Right ventricle myocardium inferior (tissue), 1 donor: ENCODE measurements at places on chromosomes 4 and X. TPM values are rescaled to one million over a fixed set of nuclear protein-coding genes. Genes with fewer than 3 reads are reported as not detected.

GRCh38 chr4:6446538-6447451 is 25.6 kb downstream of the PPP2R2C start:
- no peak for DNase-seq

DNA sequence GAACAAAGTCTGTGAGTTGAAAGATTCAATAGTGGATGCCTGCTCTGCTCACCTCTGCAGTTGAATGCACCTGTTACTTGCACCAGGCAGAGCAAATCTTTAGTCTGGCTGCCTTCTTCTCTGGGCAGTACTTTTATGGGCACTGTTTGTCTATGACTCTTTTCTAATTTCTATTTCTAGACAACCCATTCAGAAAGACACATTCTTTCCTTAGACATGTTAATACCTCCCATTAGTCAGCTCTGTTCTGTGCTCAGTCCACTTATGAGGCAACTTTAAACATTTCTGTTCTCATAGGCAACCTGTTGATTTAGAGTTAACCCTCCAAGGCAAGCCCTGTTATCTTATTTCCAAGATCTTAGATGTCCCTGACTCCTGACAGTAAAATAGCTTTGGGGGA is 108.9 kb downstream of the SYNPO2 start:
- no peak for DNase-seq

DNA sequence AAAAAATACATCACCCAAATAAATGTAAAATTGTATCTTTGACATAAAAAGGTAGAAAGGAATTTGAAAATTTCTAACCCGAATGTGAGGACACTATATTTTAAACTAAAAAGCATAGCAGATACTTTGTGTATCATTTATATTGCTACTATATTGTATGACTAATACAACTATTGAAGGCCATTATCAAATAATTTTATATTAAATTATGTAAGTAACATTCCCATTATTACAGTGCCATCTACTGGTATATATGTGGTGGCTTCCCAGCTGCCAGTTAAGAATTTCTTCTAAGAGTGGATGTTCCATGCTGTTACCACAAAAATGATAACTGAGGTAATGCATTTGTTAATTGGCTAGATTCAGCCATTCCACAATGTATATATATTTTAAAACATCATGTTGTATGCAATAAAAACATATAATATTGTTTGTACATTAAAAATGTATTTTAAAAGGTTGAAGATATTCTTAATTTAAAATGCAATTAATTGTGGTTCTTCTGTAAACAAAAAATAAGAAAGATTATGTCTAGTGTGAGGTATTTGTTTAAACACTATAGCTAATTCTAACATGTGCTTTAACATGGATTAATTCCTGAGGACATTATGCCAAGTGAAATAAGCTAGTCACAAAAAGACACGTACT is 65.3 kb downstream of the EGF start:
- no peak for DNase-seq

- DNase-seq = no peak
Observed at GRCh38 chrX:121000589-121000988, 15.0 kb upstream of the CT47A1 start.

- DNase-seq = no peak
Observed at GRCh38 chr4:170079981-170080380, 9.8 kb downstream of the AADAT start.

DNA sequence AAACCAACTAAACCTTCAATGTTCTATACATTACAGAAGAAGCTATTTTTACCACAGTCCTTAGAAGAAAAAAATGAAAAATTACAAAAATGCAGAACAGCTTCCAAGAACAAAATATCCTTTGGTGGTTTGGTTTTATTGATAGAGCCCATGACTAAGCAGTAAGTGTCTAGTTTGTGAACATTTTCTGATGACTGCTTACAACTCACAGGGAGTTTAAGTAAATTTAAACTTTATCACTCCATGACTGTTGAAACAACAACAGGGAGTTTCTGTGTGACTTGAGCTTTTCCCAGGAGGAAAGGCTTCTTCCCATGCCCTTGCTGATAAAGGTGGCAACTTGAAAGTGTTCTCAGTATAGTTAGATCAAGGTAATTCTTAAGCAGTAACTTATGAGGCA is 2.9 kb downstream of the PF4 start:
- no peak for DNase-seq

- DNase-seq = no peak
Observed at GRCh38 chrX:9628779-9629493, 136.7 kb downstream of the GPR143 start.

DNA sequence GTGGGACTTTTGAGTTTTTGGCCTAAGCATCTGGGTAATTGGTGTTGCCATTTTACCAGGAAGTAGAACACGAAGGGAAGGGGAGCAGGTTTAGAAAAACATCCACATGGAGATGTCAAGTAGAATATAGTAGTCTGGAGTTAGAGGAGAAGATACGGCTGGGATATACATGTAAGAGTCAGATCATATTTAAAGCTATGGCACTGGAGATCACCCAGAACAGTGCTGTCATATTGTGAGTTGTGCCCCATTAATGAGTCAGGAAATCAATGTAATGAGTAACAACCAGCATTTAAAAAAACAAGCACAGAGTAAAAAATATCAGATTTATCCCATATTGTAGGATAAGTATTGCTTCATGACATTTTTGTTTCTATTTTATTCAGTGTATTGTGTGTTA is 4.2 kb downstream of the GSTCD start:
- DNase-seq = no peak

- DNase-seq = no peak
Observed at GRCh38 chr4:73055241-73055897, 14.1 kb downstream of the COX18 start.

- no peak for DNase-seq
Observed at GRCh38 chr4:119626420-119626819, 2.2 kb downstream of the PDE5A start.

DNA sequence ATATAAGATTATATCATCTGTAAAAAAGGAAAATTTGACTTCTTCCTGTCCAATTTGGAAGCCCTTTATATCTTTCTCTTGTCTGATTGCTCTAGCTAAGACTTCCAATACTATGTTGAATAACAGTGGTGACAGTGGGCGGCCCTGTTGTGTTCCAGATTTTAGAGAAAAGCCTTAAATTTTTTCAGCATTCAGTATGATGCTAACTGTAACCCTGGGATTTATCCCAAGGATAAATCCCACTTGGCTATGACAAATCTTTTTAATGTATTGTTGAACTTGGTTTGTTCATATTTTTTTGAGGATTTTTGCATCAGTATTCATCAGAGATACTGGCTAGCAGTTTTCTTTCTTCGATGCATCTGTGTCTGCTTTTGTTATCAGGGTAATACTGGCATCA is 217.2 kb upstream of the ARSJ start:
- DNase-seq = no peak

GRCh38 chrX:45497290-45497689 is 296.6 kb upstream of the DIPK2B start:
- no peak for DNase-seq

- no peak for DNase-seq
Observed at GRCh38 chr4:147707892-147708672, 23.8 kb upstream of the ARHGAP10 start.

- no peak for DNase-seq
Observed at GRCh38 chrX:130704053-130705038, 198.7 kb downstream of the ENOX2 start.

- DNase-seq = no peak
Observed at GRCh38 chr4:151561551-151562256, 152.7 kb downstream of the FHIP1A start.

ARHGAP24 gene
- 10.6 TPM for total RNA-seq

PSAPL1 gene
- not detected for total RNA-seq

TEX13D gene
- total RNA-seq = not detected

COL4A6 gene
- 8.3 TPM for total RNA-seq

PCSK1N gene
- not detected for total RNA-seq

F8A1 gene
- total RNA-seq = 33.1 TPM

USP17L30 gene
- total RNA-seq = not detected
